Esophagus squamous epithelium (tissue), 5 donors: ENCODE measurements at places on chromosomes 5 and 9.

GRCh38 chr5:158423623-158424200 lies 564.8 kb upstream of the CLINT1 start:
- DNase-seq: no peak

GRCh38 chr9:70806875-70807274 lies 314.5 kb downstream of the TRPM3 start:
- no peak for DNase-seq

DNA sequence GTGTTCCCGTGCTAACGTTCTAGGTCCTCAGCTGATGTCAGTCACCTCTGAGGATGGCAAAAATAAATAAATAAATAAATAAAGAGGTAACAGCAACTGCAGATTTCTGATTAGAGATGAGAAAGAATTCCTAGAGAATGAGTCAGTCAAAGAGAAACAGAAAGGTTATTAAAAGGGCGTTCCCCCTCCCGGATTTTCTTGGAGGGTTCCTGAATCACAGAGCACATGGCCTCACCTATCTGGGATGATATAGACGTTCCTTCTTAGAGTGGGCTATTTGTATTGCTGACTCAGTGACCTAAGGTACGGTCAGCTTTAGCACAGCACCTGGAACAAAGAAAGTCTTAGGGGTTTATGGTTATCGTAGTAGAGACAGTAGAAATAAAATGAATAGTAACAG lies 30.6 kb downstream of the HTR4 start:
- no peak for DNase-seq

DNA sequence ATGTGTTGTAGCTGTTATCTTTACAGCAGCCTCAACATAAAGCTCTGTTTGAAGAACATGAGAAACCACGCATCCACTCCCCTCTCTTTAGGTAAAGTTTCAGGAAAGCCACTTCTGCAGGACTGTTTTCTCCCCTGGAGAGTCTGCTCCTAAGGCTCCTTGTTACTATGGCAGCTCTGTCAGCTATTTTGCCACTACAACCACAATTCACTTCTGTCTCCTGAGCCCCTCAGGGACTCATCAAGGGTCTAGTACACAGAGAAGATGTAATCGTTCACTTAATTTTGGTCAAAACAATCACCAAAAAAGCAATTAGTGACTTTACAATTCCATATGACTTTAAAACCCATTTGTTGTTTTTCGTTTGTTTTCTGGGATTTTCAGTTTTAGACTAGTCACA lies 157.7 kb downstream of the FBN2 start:
- no peak for DNase-seq

DNA sequence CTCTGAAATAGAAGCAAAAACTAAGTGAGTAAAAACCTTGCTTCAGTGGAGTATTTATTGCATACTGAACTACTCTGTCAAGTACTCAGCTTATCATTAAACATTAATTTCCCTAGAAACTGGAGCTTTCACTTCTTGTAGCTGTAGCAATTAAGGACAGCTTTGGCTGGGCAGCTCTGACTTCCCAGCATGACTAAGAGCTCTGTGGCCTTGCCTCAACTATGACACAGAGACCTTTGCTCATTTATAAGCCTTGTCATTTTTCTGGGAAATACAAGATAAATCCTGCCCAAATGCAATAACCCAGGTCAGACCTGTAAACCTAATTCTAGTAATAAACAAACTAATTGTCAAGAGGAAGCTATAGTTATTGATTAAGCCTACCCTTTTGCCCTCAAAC lies 65.4 kb upstream of the STK32A start:
- no peak for DNase-seq

DNA sequence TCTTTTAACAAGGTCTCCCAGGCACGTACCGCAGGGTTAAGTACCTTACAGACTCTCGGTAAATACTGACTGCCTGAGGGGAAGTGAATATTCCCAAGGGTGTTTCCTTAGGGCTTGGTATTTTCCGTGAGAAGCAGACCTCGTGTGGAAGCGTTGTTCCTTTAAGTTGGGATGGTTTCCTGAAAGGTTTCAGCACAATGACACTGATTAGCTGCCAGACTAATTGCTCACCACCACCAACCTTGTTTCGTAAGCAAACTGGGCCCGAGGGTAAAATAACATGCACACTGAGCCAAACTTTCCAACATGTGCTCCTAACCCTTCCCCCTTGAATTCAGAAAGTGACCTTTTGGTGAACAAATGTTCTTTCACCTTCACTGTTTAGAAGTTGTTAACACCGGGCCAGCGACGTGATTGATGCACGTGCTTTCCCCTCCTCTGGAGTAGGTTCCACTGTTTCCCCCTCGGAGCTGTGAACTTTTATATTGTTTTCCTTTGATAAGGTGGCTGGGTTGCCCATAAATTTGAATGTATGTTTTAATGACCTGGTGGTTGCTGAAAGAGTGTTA lies 128.1 kb upstream of the RPS23 start:
- DNase-seq: no peak

DNA sequence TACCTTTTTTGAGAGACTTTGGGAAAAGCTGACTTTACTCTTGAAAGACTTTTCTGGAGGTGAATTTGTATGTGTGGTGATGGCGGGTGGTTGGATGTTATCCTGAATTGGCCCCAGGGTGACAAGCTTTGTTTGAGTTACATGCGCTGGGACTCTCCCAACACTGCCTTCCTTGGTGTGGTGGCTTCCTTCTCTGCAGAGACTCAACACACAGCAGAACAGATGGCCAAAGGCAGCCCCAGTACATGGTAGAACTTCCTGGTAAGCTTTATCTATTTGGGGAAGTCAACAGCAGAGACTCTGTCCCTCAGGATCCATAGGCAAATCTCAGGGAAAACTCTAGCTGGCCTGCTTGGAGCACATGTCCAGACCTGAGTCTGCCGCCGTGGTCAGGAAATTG lies 18.1 kb downstream of the C1QTNF2 start:
- DNase-seq: no peak

DNA sequence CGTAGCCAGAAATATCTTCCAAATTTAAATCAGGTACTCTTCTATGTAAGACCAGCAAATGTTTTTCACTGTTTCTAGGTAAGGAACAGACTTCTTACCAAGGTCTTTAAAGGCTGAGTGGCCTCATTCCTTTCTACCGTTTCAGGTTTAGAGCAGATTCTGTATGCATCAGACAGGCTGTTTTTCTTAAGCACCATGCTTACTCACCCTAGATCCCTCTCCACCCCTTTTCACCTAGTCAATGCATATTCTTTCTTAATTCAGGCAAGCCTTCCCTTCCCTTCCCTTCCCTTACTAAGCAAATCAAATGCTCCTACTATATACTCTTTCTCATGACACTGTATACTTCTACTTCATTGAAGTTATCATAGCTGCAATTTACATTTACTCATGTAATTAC lies 70.7 kb downstream of the RFX3 start:
- DNase-seq: no peak

DNA sequence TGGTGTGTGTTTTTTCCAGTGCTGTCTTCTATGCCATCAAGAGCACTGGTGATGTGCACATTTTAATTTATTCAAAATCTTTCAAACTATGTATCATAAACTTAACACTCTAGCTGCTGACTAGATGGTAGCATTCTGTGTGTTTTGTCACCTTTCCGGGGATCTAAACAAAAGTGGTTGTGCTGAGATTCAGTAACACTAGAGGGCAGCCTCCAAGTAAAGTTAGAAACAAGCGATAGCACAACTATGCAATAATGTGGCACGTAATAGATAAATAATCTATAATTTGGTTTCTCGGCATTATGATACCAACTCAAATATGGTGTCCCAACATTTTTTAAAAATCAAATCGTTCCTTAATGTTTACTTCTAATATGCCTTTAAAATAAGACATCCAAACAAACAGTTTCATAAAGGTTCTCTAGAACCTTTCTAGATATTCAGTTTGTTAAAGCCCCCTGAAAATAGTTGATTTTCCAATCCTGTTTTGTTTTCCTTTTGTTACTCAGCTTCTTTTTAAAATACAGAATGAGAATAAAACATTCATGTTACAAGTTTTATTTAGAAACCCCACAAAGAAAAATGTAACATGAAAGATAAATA lies 16.9 kb downstream of the SEMA6A start:
- DNase-seq: no peak
